Stimulated activated CD4-positive, alpha-beta T cell treated with anti-CD3 and anti-CD28 coated beads, Interleukin-12 subunit alpha, Interleukin-12 subunit beta, amount 100 ng/mL, for 48 hours (primary cell): ENCODE measurements at places on chromosomes 2 and 18.

- DNase-seq: no peak
Observed at GRCh38 chr2:205540036-205540435, 142.3 kb upstream of the NRP2 start.

DNA sequence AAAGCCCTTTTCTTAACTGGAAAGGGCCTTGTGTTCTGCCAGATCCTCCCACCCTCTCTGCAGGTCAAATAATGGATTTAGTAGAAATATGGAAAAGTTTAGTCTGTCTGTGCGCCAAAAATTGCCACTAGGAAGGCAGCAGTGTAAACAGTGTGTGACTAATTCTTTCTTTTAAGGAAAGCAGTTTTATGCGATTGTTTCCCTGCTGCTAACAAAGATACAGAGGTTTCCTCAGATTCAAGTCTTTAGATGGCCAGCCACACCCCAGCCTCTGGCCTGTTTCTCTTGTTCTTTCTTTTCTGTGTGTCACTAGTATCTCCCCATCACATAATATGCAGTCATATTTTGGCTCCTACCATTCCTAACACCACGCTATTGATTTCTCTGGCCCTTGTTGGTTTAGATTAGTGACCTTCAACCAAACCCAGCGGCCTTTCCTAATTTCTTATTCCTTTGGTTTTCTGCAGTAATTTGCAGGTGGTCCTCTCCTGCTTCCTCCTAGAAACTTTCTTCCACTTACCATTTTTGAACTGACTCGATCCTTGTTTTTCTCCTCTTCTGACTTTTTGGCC, 157.4 kb downstream of the LTBP1 start:
- DNase-seq: no peak

GRCh38 chr18:34976123-34976522, 65.1 kb upstream of the MAPRE2 start:
- no peak for DNase-seq

DNA sequence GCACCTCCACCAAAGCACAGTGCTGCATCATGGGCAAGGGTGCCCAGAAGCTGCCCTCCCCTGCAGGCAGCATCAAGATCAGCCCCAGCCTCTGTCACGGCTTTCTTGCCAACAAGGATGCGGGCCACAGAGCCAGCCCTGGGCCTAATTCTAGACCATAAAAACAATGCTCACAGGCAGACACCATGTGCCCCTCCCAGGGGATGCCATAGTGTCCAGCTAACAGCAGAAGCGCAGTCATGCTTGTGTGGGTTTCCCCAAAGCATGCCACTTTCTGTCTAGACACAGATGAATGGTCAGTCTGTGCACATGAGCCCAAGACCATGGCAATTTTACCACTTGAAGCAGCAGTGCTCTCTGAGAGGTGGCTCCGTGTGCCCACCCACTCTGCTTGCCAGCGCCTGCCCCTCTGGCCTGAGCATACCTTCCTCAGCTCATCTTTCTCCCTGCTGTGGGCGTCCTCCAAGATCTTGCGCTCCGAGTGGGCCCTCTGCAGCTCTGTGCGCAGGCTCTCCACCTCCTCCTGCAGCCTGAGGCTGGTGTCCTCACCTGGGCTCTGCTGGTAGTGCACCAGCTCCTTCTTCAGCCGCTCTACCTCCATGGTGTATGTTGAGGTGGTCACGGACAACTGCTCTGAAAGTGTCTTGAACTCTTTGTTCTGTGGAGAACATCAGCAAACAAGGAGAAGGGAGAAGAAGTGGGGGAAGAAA, 81.3 kb upstream of the ACAA2 start:
- DNase-seq: no peak

GRCh38 chr2:40740419-40740818, 288.5 kb upstream of the SLC8A1 start:
- DNase-seq: no peak

DNA sequence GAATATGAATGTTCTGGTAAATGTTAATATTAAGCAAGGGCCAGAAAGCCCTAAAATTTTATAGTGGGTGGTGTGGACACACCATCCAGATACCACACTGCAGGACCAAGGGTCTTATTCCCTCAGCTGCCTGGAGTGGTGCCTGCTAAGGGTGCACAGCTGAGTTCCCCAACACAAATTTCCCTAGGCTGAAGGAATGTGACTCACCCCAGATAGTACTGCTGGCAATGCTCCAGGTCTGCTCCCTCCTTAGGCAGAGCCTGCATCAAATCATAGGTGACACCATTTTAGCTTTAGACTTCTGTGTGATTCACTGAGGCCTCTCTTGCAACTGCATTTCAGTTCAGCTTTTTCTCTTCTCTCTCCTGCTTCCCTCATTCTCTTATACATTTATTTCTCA, 321.1 kb downstream of the SATB2 start:
- no peak for DNase-seq

GRCh38 chr2:20074901-20075300, 23.5 kb upstream of the LAPTM4A start:
- DNase-seq: no peak

DNA sequence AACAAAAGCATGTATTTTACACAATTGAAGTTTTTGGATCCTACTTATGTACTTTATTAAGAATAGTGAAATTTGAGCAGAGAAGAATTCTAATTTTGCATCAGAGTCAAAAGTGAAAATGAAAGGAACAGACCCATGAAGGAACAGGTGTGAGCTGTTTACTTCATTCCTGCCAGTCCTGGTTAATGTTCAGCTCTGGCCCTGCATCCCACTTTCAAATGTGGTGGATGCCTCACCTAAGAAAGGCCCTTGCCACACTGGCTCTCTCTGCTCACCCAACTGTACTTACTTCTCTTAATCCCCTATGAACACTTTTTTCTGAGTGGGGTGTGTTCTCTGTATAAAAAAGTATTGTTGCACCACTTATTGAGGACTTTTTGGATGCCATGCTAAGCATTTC, 22.2 kb downstream of the FAM110C start:
- no peak for DNase-seq

DNA sequence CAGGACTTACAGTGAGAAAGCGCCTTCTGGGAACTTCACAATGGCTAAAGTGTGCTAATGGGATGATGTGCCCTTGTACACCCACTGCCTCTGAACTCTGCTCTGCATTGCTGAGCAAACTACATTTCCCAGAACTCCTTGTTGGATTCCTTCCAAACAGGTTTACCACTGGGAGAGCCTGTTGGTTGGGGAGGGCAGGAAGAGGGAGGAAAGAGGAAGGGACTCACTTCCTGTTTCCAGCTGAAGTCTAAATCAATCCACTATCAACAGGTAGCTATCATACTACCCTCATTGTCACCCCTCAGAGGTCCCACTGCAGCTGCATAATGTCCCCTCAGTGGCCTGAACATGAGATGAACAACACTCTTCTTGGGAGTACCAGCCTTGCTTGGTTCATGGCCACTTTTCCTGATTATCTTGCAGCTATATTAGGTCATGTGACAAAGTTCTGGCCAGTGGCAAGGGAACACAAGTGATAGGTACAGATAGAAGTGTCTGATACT, 109.7 kb downstream of the MSH2 start:
- no peak for DNase-seq

- DNase-seq: no peak
Observed at GRCh38 chr2:163436963-163437362, 298.8 kb downstream of the FIGN start.

GRCh38 chr2:173298536-173299097, 56.1 kb upstream of the CDCA7 start:
- no peak for DNase-seq

- DNase-seq: no peak
Observed at GRCh38 chr2:118223992-118224894, 136.0 kb downstream of the INSIG2 start.

DNA sequence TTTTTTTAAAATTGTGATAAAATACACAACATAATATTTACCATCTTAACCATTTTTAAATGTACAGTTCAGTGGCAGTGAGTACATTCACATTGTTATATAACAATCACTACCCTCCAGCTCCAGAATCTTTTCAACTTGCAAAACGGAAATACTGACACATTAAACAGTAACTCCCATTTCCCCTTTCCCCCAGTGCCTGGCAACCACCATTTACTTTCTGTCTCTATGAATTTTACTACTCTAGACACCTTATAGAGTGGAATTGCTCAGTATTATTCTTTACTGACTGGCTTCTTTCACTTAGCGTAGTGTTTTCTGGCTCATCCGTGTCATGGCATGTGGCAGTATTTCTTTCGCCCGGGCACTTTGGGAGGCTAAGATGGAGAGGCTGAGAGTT, 32.6 kb downstream of the FASTKD2 start:
- DNase-seq: no peak

GRCh38 chr2:128284841-128285240, 33.8 kb downstream of the HS6ST1 start:
- no peak for DNase-seq

GRCh38 chr2:217195658-217196446, 336.0 kb upstream of the TNP1 start:
- no peak for DNase-seq
